ENCODE measurements at places on chromosomes 16 and 17. TPM values are rescaled to one million over a fixed set of nuclear protein-coding genes. Genes with fewer than 3 reads are reported as not detected.

DNA sequence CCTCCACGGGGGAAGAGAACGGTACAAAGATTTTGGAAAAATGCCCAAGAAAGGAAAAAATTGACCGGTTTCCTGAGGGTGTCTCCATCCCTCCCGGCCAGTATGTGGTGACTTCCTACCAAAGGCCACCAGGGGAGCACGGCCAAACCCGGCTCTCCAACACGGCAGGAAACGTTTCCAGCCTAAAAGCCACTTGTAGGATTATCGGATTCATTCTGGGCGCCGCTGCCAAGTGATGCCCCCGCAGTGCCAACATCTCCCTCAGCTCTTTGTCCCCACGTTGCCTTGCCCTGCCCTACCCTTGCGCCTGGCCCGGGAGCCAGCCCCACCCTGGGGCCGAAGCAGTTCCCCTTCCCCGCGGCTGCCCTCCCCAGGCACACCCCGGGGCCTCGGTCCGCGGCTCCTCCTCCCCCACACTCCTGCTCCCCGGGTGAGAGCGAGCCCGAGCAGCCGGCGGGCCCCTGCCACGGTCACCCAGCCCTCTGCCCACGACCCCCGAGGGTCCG lies 688 bp downstream of the CRK start:
- DNase-seq = peak; percentile 14

GRCh38 chr17:4899341-4900230 lies at the start of gene C17orf107:
Gene C17orf107 (plus strand): TSS chr17:4899536. CDS start chr17:4899763, 227 bp downstream.
- DNase-seq = peak; percentile 96

The MYH13 gene
- total RNA-seq = not detected

The PRR35 gene
- not detected for total RNA-seq

The HIGD1B gene
- not detected for total RNA-seq

Data from T-cell (primary cell).